ENCODE measurements at places on chromosomes 2 and 18. TPM values are rescaled to one million over a fixed set of nuclear protein-coding genes. Genes with fewer than 3 reads are reported as not detected.

DNA sequence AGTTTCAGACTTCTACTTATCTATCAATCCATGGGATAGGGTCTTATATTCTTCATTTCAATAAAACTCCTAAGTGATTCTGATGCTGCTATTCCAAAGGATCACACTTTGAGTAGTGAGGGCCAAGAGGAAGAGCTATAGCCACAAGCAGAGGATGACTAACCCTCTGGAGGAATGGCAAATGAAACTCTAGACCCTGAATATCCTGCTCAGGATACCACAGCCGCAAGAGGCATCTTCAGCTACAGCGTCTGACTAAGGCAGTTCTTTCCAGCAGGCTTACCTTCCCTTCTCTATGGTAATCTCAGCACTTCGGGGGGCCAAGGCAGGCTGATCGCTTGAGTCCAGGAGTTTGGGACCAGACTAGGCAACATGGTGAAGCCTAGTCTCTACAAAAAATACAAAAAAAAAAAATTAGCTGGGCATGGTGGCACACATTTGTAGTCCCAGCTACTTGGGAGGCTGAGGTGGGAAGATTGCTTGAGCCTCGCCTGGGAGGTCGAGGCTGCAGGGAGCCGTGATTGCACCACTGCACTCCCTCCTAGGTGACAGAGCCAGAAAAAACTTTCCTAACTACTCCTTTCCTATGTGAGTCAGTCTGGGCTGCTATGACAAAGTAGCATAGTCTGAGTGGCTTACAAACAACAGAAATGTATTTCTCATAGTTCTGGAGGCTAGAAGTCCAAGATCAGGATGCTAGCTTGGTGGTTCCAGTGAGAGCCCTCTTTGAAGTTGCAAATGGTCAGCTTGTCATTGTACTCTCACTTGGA is 371.9 kb downstream of the IRS1 start:
- DNase-seq = no peak

GRCh38 chr2:163045830-163046229 is 207.3 kb upstream of the KCNH7 start:
- DNase-seq = no peak

ZNF519 gene
- 15.9 TPM for polyA plus RNA-seq

WIPF1 gene
- polyA plus RNA-seq = 36.6 TPM

DLGAP1 gene
- 4.3 TPM for polyA plus RNA-seq

GRCh38 chr18:34322365-34323289 is 97.9 kb upstream of the NOL4 start:
- DNase-seq = peak; percentile 36

DNA sequence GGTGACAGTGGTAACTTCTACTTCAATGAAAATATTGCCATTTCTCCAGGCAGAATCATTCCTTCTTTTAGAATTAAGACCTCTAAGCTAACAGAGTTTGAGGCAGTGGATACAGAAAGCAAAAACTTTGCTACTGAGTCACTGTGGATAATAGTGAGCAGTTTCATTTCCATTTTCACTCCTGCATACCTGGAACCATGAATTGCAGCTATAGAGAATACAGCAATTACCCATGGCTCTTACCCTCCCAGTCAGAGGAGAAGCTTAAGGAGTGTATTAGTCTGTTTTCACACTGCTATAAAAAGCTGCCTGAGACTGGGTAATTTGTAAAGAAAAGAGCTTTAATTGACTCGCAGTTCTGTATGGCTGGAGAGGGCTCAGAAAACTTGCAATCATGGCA is 531.4 kb upstream of the CNTNAP5 start:
- no peak for DNase-seq

- DNase-seq = no peak
Measured at GRCh38 chr2:188291142-188291616, 495 bp upstream of the GULP1 start.

SALL3 gene
- 8.1 TPM for polyA plus RNA-seq

GRCh38 chr18:23995180-23995579 is 19.4 kb upstream of the TTC39C start:
- no peak for DNase-seq

SPDYA gene
- polyA plus RNA-seq = 3.6 TPM

LCT gene
- not detected for polyA plus RNA-seq

DNA sequence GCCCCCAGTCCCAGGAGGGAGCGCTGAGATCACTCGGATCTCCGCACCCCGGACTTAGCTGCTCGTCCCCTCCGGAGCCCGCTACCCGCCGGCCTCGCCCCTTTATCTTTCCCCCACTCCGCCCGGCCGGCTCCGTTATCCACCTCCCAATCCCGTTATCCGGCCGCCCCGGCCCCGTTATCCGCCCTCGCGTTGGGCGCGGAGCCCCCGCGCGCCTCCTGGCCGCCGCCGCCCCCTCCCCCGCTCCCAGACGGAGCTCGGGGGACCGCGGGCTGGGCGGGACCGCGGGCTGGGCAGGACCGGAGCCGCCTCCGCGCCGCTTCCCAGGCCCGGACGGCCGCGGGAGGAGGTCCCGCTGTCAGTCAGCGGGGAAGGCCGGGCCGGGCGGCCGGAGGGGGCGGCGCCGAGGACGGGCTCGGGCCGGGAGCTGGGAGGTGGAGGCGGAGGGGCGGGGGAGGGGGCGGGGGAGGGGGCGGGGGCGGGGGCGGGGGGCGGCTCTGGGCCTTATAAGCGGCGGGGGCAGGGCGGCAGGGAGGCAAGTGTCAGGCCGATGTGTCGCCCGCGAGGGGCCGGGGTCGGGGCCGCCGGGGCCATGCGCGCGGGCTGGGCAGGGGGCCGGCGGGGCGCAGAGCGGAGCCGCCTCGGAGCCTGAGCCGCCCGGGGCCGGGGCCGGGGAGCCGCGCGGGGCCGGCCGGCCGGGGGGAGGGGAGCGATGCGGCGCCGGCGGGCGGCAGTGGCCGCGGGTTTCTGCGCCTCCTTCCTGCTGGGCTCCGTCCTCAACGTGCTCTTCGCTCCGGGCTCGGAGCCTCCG is at the start of gene PKDCC:
Gene PKDCC, plus strand, starts transcription at position 534 of the 811 bp plus-strand sequence. Its CDS starts 179 bp downstream, at position 713.
- peak; percentile 78 for DNase-seq

CHRNA1 gene
- polyA plus RNA-seq = 12.3 TPM

- DNase-seq = no peak
Measured at GRCh38 chr2:54879598-54880332, 156.3 kb downstream of the EML6 start.

SLC39A10 gene
- 55.1 TPM for polyA plus RNA-seq

KLHL41 gene
- polyA plus RNA-seq = 1.2 TPM

MAL gene
- 361 TPM for polyA plus RNA-seq

SKOR2 gene
- polyA plus RNA-seq = not detected

- DNase-seq = no peak
Measured at GRCh38 chr2:207422380-207422779, 107.4 kb upstream of the CREB1 start.

CRYGC gene
- polyA plus RNA-seq = not detected

GALNT14 gene
- polyA plus RNA-seq = 47.3 TPM

GRCh38 chr2:168422584-168422983 is 33.5 kb upstream of the CERS6 start:
- no peak for DNase-seq

- DNase-seq = no peak
Measured at GRCh38 chr18:1006965-1007364, 102.3 kb downstream of the ADCYAP1 start.

- no peak for DNase-seq
Measured at GRCh38 chr2:220717283-220717682, 854.8 kb downstream of the EPHA4 start.

- no peak for DNase-seq
Measured at GRCh38 chr2:2581331-2582159, 250.5 kb upstream of the MYT1L start.

- DNase-seq = no peak
Measured at GRCh38 chr18:69469444-69469919, 68.8 kb downstream of the DOK6 start.

ANKRD30B gene
- polyA plus RNA-seq = 0.24 TPM

GRCh38 chr2:221377066-221377465 is 195.0 kb downstream of the EPHA4 start:
- no peak for DNase-seq

DNA sequence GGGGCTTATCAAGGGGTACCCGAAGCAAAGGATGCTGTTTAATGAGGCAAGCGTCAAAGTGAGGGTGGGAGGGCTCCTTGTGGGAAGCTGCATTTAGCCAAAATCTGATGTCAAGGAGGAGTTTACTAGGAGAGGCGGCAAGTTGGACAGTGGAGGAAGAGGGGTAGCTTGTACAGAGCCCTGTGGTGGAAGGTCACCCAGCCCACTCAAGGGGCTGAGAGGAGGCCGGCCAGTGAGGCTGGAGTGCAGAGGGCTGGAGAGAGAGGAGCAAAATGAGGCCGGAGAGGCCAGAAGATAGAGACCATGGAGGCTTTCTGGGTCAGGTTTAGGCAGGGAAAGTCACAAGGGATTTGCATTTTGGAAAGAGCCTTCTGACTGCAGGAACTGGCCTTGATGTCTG is 49.5 kb downstream of the ASB1 start:
- no peak for DNase-seq

- no peak for DNase-seq
Measured at GRCh38 chr2:221022554-221022953, 549.5 kb downstream of the EPHA4 start.

SCN9A gene
- polyA plus RNA-seq = 2.3 TPM

SCN2A gene
- polyA plus RNA-seq = 2.8 TPM

EFHD1 gene
- polyA plus RNA-seq = 75.7 TPM

DNA sequence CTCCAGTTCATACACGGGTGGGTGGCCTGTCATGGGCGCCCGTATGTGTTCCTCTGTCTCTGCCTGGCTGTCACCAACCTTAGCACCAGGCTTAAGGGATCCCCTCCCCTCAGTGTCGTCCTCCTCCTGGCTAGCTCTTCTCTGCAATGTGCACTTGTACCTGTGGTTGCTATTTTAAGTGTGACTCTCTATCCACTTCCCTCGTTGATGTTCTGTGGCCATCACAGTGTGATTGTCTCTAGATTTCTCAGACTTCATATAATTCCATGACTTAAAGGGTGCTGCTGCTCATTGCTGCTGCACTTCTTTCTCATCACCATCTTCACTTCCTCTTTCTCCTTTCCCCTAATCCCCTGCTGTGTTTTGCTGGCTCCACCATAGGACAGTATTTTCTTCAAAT is 143.4 kb downstream of the EML6 start:
- no peak for DNase-seq

- no peak for DNase-seq
Measured at GRCh38 chr2:101502095-101502494, 27.2 kb upstream of the RFX8 start.

COBLL1 gene
- polyA plus RNA-seq = 9.3 TPM

- DNase-seq = no peak
Measured at GRCh38 chr2:70944111-70944690, 8.5 kb downstream of the ATP6V1B1 start.

PRSS56 gene
- 0.15 TPM for polyA plus RNA-seq

- no peak for DNase-seq
Measured at GRCh38 chr18:13835202-13835601, 11.3 kb downstream of the MC5R start.

DNA sequence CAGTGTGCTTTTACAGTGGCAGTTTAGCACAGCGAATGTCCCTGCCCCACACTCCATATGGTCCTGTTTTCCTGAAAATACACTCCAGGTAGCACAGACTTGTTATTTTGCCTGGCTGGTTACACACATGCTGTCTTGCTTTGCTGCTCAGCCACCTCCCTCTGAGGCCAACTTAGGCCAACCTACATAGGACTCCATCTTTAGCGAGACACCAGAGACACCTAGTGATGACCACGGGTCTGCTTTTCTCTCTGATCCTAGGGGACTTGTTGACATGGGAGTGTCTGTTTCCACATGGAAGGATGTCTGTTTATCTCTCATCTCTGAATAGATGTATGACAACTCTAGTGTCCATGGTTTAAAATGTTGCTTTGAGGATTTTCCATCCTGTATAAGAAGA is 43.3 kb downstream of the PLEKHB2 start:
- no peak for DNase-seq

DNA sequence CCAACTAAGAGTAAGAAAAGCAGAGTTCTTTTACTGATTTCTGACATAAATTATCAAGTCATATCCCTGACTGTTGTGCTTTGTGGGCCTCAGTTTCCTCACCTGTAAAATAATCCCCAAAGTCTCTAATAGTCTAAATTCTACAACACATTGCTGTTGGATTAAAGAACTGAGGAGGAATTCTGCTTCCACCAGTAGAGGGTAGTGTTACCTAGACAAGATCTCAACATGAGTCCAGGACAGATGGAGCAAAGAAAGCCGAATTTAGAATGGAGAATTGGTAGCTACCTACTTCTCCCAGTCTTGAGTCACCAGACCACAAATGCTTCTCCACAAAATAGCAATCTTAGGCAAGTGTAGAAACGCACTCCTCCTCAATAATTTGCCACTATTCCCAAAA is 462.5 kb upstream of the FSHR start:
- DNase-seq = no peak

DNA sequence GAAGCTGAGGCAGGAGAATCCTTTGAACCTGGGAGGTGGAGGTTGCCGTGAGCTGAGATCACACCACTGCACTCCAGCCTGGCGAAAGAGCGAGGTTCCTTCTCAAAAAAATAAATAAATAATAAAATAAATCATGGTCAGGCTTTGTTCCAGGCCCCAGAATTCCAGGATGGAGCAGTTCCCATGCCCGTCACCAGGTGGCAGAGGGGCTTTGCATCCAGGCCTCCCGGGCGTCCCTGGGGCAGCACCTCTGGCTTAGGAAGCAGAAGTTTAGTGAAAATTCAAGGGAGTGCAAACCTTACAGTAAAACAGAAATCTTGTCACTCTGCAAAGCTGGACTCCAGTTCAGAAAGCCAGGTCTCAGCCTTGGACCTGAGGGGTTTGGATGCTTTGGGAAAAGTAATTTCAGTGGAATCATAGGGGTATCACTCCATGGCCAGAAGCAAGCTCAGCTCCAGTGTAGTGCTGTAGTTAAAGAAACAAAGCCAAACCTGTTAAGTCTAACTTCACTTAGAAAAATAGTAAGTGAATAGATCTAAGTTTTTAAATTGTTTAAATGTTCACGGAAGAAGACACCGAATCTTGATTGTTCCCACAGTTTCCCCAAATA is 512.7 kb downstream of the CMPK2 start:
- no peak for DNase-seq

- DNase-seq = no peak
Measured at GRCh38 chr2:216735086-216735485, 39.7 kb upstream of the IGFBP5 start.

DNA sequence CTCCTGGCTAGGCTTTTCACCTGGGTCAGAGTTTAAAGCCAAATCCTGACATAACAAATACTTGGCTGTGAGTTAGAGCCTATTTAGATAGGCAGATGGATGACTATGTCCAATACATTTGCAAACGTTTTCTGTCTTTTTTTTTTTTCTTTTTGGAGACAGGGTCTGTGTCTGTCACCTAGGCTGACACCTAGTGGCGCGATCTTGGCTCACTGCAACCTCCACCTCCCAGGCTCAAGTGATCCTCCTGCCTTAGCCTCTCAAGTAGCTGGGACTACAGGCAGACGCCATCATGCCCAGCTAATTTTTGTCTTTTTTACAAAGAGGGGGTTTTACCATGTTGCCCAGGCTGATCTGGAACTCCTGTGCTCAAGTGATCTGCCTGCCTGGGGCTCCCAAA is 124.8 kb downstream of the DYM start:
- no peak for DNase-seq

- DNase-seq = no peak
Measured at GRCh38 chr2:169461143-169461542, 18.2 kb upstream of the BBS5 start.

MBD1 gene
- 81.6 TPM for polyA plus RNA-seq
